Stimulated activated CD8-positive, alpha-beta memory T cell treated with anti-CD3 and anti-CD28 coated beads, Interleukin-4, amount 100 ng/mL, for 1 hour (primary cell): ENCODE measurements at places on chromosomes 4 and X.

- DNase-seq = no peak
These were observed 38.5 kb downstream of the LRP2BP start for GRCh38 chr4:185357211-185357610.

- no peak for DNase-seq
These were observed 147.6 kb downstream of the PPP3CA start for GRCh38 chr4:101199507-101200285.

- no peak for DNase-seq
These were observed 6.6 kb upstream of the PRRG3 start for GRCh38 chrX:151688695-151689094.

GRCh38 chr4:77006753-77007353, 57.3 kb downstream of the SEPTIN11 start:
- DNase-seq = no peak

DNA sequence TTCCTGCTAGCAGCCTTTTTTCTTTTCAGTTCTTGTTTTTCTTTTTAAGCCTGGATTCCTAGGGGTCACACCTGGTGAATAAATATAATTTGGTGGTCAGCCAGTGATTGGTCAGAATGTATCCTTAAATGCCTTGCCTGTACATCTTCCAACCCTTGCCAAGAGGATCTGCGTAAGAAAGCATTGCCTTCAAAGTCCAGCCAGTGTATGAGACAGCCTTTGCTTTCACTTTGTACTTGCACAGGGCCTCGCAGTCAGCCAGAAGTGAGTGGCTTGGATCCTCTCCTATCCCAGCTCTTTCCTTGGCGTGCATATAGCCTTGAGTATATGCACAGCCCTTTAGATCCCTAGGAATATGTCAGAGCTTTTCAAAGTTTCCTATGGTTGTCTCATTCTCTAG, 22.2 kb downstream of the KANTR start:
- DNase-seq = no peak

DNA sequence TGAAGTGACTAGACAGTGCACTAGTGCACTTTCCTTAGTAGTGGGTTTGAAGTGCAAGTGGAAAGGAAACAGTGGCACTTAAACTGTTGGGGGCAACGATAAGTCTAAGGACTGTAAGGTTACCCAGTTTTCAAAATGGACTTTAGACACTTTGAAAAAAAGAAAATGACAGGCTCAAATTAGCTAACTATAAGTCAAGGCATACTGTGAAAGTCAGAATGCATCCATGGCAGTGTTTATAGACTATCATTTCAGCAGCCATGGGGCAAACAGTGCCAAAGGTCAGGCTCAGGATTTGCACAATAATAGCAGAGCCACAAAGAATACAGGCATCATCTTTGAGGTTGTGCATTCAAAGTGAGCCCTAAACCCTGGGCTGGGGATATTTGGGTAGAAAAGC, 104.4 kb downstream of the CXCL13 start:
- no peak for DNase-seq

DNA sequence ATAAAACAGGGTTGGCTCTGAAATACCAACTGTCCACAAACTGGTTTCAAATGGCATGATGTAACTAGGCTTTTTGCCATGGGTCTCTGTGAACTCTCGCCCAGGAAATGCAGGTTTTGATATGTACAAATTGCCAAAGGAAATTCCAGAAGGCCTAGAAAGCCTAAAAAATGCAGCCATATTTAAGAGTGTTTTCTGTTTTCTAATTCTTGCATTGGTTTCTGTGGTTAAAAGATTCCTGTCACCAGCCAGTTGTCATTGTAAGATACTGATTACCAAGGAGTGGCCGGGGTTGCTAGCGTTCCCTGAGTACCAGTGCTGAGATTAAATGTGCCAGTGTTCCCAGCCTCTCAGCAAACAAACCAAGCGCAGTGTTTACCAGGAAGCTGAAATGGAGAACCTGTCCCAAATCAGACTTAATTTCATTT, 53.9 kb upstream of the SORBS2 start:
- DNase-seq = no peak

DNA sequence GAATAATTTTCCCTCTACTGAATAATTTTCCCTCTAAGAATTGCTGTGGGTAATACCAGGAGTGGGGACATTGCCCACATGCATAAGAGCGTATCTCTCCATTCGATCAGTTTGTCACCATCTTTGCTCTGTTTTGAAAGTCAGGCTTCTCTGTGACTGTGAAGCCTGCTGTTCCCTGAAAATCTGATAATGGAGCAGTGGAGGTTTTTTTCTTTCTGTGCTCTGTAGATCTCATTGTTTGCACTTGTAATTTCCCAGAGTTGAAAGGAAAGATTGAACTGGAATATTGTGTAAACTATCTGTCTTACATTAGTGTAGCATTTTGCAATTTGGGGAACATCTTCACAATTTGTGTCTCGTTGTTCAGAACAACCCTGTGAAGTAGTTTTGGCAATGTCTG, 4.3 kb downstream of the ZXDB start:
- DNase-seq = no peak

DNA sequence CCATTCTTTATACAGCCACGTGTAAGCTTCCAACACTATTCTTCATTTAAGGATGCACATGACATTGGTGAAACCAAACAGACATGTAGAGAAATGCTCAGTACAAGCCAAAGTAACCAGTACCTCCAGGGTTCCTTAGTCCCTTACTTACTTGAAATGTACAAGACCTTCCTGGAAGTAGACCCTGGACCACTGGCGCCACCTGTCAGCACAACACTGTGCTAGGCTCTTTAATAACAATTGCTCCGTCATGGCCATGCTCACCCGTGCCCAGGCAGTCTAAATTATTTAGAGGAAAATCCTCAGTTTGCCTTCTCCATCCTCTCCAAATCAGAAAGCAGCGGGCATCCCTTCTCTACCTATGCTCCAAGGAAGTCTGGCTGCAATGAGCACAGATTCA, 52.7 kb downstream of the ADGRA3 start:
- DNase-seq = no peak

- no peak for DNase-seq
These were observed 79.5 kb downstream of the SPRY1 start for GRCh38 chr4:123476089-123476488.

DNA sequence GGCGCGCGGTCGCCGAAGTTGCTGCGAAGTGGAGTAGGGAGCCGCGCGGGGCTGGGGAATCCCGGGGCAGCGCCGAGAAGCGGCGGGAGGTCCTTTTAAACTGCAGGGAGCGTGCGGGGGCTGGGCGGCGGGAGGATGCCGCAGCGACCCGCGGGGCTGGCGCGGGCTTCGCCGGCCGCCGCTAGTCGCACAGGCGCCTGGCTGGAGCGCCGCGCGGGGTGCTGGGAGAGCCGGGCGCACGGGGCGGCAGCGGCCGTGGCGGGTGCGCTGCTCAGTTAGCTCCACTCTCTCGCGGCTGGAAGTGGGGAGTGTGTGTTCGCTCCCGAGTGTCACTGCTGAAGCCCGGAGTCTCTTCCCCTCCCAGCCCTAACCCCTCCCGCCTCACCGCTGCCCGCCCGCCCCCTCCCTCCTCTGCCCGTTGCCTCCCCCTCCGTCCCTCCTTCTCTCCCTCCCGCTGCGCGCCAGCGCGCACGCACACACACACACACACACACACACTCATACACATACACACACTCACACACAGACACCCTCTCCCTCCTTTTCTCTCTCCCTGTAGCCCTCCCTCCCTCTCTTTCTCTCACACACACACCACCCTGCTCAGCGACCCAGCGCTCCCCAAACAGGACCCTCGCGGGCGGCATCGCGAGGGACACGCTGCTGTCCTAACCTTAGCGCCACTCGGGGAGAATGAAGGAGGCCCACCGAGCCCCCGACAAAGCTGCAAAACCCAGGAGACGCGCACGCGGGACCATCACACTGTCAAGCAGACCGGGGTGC, at the start of gene NDNF:
TSS of gene NDNF (minus strand) at position 312 of the 780 bp plus-strand sequence. CDS start 26,698 bp downstream, outside the sequence.
- no peak for DNase-seq

- no peak for DNase-seq
These were observed 2.5 kb upstream of the PLP1 start for GRCh38 chrX:103774070-103774642.

DNA sequence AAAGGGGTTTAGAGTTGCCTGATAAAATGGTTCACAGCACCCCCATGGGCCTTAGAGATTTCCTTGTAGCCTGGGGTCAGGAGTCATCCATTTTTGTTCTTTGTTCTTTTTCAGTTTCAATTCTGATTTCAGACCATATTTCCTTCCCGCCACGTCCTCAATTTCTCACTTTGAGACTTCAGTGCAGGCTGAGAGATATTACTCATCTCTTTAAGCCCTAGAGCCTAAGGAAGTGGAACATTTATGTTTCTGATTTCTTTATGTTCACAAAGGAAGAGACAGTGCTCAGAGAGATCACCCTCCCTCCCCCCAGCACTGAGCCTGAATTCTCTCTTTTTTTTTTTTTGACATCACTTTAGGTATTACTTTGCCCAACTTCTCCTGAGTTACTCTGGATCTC, 56.3 kb downstream of the MSN start:
- no peak for DNase-seq

- DNase-seq = no peak
These were observed 547.5 kb downstream of the SMARCA1 start for GRCh38 chrX:128975745-128976144.

DNA sequence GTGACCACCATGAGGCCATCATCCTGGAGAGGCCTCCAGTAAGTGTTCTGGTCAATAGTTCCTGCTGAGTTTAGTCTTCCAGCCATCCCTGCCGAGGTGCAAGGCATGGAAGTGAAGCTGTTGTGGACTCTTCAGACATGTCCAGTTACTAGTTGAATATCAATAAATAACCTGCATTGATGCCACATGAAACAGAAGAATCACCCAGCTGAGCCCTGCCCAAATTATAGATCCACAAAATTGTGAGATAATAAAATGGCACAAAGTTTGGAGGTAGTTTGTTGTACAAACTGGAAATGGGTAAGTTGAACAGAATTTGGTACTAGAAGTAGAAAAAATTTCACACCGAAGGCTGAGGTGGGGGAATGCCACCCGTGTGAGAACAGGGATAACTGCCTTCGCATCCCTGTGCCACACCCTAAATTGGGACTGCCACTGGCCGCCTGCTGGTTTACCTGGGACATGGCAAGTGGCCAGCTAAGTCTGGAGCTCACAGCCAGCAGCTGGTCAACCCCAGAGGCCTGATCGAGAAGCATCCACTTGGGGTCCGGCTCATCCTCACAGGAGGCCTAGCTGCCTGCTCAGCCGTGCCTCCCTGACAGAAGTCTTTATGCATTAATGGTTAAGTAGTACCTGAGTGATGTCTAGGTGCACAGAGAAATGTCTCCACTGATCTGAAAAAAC, 184.5 kb downstream of the SPRY1 start:
- DNase-seq = no peak

GRCh38 chr4:112889619-112890527, 159.6 kb upstream of the ANK2 start:
- no peak for DNase-seq

DNA sequence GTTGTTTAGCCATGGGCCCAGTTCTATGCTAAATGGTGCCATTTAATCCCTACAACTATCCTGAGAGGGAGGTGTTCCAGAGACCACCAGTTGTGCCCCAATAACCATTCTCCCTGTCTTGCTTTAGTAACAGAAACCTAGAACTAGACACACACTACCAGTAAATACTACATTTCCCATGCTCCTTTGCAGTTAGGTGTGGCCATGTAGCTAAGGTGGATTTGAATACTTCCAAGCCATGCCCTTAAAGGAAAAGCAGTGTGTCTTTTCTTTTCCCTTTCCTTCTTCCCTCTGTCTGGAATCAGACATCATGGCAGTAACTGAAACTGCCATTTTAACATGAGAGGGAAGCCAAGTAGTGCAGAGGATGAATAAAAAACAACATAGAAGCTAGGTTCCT, 90.9 kb upstream of the TMEM33 start:
- DNase-seq = no peak

DNA sequence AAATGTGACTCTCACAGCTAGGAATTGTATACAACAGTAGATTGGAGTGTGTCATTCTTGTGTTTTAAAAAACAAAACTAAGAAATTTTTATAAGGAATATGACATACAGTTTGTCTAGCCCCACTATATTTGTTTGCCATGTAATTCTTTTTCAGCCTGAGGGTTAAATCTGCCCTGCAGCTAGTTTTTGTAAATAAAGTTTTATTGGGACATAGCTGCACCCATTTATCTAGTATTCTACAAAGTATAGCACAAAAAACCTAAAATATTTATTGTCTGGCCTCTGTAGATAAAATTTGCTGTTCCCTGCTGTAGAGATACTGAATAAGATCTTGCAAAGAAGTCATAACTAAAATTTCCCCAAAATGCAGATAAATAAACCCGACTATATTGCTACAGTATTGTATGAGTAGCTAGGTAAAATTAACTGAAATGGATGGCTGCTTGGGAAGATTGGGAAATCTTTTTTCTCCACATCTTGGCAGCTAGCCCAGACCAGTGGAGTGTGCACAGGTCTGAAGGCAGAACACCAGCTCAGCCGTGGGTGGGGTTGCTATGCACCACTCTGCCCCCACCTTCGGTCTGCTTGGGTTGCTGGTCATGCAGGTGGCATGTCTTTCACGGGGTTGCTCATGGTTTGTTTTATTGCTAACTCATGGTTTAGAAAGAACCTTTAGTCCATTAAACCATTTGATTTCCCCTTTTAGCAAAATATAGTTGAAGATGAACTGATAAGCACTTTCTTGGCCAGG, 127.9 kb downstream of the KLHL8 start:
- no peak for DNase-seq

DNA sequence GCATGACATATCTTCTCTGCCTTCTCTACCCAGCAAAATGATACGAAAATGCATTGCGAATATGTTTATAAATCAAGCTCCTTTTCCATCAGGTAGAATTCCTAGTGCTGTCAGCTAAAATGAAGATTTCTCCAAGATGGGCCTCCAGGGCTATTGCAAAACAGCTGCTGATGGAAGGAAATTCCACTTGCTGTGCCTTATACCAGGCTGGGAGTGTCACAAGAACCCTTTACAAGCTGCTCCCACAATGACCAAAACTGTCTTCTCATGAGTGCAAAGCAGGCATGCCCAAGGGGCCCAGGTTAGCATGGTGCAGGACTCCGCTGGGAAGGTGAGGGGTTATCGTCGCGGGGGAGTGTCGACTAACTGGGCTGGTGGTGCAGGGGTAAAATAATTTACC, 8.7 kb downstream of the HNRNPH2 start:
- no peak for DNase-seq

GRCh38 chr4:94545296-94545695, 93.6 kb downstream of the PDLIM5 start:
- DNase-seq = no peak

- DNase-seq = no peak
These were observed 53.5 kb downstream of the TMEM164 start for GRCh38 chrX:110056419-110056818.

DNA sequence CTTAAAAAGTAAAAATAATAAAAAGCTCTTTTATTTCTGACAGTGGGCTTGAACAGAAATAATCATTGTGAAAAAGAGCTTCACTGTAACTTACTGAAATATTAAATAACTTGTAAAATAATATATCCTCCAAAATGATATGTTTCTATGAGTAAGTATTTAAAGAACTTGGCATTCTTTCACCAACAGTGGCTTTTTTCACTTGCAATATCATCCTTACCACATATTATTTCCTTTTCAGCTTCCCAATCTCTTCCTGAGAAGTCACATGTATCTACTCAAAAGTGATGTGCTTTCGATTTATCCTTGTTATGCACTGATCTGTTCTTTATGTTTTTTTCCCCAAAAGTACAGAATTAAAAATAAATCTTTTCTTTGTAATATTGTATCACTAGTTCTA, 2.2 kb upstream of the PCDH18 start:
- DNase-seq = no peak

- DNase-seq = no peak
These were observed 35.0 kb upstream of the MYOZ2 start for GRCh38 chr4:119100655-119101054.
